ENCODE measurements at places on chromosomes 12 and 14. TPM values are rescaled to one million over a fixed set of nuclear protein-coding genes. Genes with fewer than 3 reads are reported as not detected.

- DNase-seq, result no peak
Measured at GRCh38 chr12:90905691-90906370, 49.1 kb downstream of the CCER1 start.

- DNase-seq, result no peak
Measured at GRCh38 chr14:80390906-80391305, 179.6 kb upstream of the DIO2 start.

DNA sequence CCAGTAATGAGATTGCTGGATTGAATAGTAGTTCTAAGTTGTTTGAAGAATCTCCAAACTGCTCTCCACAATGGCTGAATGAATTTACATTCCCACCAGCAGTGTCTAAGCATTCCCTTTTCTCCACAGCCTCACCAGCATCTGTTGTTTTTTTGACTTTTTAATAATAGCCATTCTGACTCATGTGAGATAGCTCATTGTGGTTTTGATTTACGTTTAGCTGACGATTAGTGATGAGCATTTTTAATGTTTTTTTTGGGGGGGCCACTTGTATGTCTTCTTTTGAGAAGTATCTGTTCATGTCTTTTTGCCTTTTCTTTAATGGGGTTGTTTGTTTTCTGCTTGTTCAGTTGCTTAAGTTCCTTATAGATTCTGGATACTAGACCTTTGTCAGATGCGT, 8.1 kb upstream of the SLC15A5 start:
- DNase-seq, result no peak

DNA sequence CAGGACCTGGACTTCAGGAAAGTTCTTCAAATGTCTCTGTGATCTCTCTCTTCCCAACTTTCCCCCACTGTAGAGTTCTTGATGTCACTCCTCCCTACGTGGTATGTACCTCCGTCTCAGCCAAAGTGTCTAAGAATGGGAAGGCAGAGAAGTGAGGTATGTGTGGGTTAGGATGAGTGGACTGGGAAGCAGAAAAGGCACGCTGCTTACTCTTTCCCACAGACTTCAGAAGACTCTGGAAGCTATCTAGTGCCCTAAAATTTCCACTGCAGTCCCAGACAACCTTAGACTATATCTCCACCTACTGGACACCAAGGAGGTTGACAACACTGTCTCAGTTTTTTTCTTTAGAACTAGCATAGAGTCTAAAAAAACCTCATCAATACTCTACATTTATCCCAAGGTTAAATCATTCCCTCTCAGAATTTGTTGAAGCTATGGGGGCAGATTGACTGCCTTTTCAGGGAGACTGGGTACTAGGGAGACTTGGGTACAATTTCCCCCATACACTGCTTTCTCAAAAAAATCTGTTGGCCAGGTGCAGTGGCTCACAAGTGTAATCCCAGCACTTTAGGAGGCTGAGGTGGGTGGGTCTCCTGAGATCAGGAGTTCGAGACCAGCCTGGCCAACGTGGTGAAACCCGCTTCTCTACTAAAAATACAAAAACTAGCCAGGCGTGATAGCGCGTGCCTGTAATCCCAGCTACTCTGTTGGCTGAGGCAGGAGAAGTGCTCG, 20.6 kb upstream of the ITGA5 start:
- DNase-seq, result no peak

DNA sequence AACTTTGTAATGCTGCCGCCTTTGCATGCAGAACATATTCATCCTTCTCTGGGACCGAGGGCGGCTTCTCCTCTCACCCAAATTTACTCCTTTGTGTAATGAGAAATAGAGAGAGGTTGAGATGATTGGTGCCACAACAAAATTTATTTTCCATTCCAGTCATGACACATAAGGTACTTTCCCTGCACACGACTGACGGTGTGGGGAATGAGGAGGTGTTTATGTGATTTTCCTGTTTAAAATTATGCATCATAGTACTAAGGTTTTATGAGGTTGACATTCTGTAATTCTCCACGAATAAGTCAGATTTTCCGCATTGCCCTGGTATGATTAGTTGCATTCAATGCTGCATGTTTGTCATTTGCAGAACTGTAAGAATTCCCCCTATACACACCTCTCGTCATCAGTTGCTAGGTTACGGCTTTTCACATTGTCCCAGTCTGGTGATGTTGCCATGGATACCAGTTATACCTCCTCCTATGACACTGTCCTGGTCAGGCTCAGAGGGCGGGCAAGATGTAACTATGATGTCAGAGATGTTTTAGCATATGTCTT, 23.1 kb downstream of the BICDL1 start:
- no peak for DNase-seq

DNA sequence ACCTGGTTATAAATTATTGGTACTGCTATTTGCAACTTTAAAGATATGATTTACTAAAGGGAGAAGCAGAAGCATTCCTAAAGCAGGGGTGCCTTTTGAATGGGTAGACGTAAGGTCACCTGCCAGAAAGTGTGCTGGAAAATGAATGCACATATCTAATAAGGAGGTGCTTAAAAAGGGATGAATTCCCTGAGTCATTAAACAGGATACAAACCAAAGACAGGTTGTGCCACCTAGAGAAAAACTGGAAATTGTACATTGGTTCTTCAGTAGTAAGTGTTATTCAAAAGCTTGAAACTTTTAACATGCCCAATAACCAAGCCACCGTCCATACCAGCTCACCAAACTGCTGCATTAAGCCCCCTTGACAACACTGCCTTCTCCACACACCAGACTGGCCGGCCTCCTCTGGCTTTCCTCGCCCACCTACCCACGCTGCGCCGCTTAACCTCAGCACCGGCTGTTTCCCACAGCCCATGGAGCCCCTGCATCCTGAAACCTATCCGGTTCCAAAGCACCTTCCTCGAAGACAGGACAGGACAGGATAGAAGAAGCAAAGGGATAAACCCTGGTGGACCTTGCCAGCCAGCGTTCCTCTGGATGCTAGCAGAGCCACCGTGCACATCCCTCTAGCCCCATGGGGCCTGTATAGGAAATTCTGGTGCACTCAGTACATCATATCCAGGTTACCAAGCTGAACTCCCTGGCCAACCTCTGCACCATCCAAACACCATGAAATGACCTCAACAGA, 201.5 kb upstream of the CAND1 start:
- no peak for DNase-seq

DNA sequence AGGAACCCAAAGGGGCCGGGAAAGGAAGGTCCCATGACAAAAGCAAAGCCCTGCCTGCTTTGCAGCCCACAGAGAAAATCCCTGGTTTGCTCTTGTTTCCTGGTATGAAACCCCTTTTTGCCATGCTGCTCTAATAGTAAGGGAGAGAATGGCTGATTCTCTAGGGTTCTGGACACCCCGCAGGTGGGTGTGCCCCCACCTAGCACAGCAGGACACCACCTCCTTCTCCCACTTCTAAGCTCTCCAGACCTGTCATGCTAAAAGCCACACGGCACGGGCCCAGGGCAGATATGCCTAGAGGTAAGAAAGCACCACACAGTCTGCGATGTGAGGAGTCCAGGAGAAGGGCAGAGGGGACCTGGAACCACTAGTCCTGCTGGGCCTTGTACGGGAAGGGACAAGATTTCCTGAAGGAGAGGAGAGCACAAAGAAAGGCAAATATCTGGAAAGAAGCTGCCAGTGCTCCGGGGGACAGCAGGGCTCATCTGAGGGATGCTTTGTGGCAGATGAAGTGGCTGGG, 113.3 kb downstream of the BCL11B start:
- no peak for DNase-seq

GRCh38 chr12:105273601-105274000, 37.6 kb upstream of the APPL2 start:
- no peak for DNase-seq

GRCh38 chr12:2638273-2639019, 156.3 kb upstream of the FKBP4 start:
- no peak for DNase-seq

DNA sequence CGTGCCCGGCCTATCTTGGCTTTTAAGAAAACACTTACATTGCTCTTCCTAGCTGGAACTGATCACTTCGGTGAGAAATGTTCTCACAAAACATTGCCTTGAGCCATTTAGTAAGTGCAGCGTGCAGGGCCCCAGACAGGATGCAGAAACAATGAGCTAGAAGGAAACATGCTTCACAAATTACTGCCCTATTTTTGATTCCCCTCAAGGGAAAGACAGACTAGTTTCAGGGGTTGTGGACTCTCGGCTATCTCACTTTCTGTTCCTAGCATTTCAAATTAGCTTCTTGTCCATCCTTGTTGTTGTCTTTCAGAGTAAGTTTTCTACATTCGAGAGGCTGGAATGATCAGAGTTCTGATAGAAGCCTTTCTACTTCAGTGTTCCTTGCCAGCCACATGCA, 21.6 kb downstream of the TGFB3 start:
- DNase-seq, result no peak

DNA sequence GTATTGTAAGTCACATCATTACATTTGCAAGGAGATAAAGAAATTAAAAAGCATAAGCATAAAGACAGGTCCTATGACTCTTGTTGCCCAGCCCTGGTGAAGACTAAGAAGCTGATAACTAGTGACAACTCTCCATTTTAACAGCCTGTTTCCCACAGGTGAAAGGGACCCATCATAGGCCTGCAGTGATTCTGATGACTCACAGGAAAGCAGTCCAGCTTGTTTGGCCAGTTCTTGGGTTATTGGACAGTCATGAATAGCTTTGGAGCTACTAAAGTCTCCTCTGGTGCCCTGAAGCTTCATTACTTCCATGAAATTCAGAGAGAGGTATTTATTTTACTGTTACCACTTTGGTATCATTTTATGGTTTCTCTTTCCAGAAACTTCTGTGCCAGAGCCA, 55.5 kb upstream of the DYRK2 start:
- DNase-seq, result no peak

- no peak for DNase-seq
Measured at GRCh38 chr14:39372656-39373055, 59.6 kb downstream of the FBXO33 start.

GRCh38 chr14:104678346-104678745, 11.1 kb upstream of the INF2 start:
- DNase-seq, result no peak

- no peak for DNase-seq
Measured at GRCh38 chr14:74695406-74695805, 17.5 kb downstream of the AREL1 start.

The AVPR1A gene
- total RNA-seq, result not detected

The MAP1LC3B2 gene
- total RNA-seq, result 1.0 TPM

The OR4K17 gene
- not detected for total RNA-seq
